ENCODE measurements at places on chromosomes 2 and 18.

DNA sequence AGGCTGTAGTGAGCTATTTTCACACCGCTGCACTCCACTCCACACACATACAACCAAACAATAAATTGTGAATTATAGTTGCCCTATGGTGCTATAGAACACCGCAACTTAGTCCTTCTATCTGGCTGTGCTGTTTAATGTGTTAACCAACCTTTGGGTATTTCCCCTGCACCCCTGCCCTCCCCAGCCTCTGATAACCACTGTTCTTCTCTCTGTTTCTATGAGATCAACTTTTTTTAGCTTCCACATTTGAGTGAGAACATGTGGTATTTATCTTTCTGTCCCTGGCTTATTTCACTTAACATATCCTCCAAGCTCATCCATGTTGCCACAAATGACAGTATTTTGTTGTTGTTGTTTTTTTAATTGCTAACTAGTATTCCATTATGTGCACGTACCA lies 32.5 kb downstream of the TET3 start:
- no peak for DNase-seq

GRCh38 chr18:49839012-49839411 lies 25.7 kb upstream of the ACAA2 start:
- no peak for DNase-seq

- no peak for DNase-seq
These were observed 27.8 kb upstream of the SERTAD2 start for GRCh38 chr2:64681479-64681967.

GRCh38 chr2:98389251-98389605 lies 43.0 kb downstream of the CNGA3 start:
- no peak for DNase-seq

- no peak for DNase-seq
These were observed 214.5 kb upstream of the DOK6 start for GRCh38 chr18:69186162-69186561.

DNA sequence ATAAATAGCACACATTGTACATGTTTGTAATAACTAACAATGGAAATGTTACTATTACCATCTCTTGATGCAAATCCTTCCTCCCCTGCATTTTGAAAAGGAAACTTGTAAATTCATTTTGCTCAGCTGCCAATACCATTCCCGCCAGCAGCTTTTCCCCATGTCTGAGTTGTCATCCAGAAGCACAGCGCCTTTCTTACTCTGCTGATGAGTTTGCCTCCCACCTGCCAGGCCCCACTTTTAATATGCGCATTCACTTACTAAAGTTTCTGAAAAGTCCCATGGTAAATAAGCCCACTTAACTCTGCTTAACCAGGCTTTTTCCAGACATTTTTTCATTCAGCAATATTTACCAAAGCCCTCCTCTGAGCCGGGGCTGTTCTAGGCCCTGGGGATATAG lies 3.9 kb downstream of the CHST10 start:
- DNase-seq: no peak

GRCh38 chr18:10052871-10053270 lies 139.1 kb downstream of the VAPA start:
- no peak for DNase-seq
